Glomerular endothelial cell (primary cell): ENCODE measurements at places on chromosomes 11 and 22. TPM values are rescaled to one million over a fixed set of nuclear protein-coding genes. Genes with fewer than 3 reads are reported as not detected.

A4GALT gene
- total RNA-seq: 19.1 and 22.0 TPM in 2 replicates

- no peak for DNase-seq
Measured at GRCh38 chr11:134636071-134636470, 224.0 kb upstream of the B3GAT1 start.

DNA sequence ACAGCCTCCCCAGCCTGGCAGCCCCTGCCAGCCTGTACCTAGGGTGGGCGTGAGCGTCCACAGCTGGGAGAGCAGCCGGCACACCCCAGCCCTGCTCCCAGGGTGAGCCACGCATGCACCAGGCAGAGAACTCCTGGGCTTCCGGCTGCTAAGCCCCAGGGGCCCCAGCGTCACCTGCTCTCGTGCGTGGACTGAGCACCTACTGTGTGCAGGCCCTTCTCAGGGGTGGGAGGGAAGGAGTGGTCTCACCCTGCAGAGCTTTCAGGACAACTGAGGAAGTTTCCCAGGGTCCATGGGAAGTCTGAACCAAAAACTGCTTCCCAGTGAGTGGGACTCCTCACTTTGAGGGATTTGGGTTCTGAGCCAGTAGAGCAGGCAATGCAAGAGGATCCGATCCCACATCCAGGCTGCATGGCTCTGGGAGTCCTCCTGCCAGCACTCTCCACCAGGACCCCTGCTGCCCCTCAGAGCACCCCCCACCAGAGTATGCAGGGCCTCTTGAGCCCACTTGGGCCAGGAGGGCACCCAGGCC lies 47.1 kb upstream of the PRODH start:
- DNase-seq: no peak

DNA sequence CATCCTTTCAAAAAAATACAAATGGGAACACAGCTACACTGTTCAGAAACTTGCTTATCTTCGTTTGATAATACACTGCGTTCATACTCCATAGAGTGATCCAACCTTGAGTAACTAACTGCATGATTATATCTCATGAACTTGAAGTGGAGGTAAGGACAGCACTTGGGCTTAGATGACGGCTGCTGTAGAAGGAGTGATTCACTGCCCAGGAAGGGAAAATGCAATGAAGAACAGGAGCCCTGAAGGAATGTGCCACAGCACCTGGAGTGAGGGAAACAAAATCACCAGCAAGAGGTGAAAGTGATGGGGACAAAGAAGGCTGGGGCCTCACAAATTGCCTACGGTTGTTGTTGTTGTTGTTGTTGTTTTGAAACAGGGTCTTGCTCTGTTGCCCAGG lies 44.1 kb upstream of the SC5D start:
- no peak for DNase-seq

GRCh38 chr22:28773461-28773867 lies 969 bp downstream of the CCDC117 start:
- no peak for DNase-seq

GRCh38 chr22:40178417-40179409 lies 988 bp downstream of the TNRC6B start:
- no peak for DNase-seq

DNA sequence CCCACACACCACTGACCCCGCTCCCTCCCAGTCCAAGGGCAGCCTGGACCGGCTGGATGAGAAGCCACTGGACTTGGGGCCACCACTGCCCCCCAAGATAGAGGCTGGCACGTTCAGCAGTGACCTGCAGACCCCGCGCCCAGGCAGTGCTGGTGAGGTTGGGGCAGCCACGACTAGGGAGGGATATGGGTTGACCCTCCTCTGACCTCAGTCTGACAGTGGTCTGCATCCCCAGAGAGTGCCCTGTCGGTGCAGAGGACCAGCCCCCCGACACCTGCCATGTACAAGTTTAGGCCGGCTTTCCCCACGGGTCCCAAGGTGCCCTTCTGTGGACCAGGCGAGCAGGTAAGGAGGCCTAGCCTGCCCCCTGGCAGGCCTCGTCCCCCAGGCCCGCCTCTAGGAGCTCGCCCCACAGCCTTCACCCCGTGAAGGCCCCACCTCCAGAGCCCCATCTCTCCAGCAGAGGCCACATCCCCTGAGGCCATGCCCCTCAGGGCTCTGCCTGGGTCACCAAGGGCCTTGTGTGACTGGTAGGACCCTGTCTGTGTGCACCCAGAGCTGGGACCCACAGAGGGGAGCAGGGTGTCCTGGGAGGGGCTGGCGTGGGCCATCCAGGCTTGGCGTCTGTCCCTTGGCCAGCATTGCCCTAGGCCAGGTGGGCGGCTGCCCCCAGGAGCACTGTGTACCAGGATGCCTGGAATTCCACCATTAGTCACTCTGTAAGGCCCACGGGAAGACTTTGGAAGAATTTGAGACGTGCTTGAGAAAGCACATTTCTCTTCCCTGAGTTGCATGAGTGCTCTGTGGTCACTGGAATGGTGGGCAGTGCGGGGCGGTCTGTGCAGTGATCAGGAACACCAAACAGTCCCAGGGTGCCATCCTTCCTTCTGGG lies 9.4 kb downstream of the CCDC188 start:
- DNase-seq: no peak

- no peak for DNase-seq
Measured at GRCh38 chr11:65860278-65861164, at the start of gene MUS81. Gene MUS81 (plus strand): TSS chr11:65860433. CDS start chr11:65860754, 321 bp downstream.

CCDC82 gene
- total RNA-seq: 24.2 and 24.6 TPM in 2 replicates

MPZL3 gene
- 4.1 and 4.7 TPM in 2 replicates for total RNA-seq

GRCh38 chr11:75536786-75537641 lies 11.3 kb upstream of the GDPD5 start:
- DNase-seq: no peak

DNA sequence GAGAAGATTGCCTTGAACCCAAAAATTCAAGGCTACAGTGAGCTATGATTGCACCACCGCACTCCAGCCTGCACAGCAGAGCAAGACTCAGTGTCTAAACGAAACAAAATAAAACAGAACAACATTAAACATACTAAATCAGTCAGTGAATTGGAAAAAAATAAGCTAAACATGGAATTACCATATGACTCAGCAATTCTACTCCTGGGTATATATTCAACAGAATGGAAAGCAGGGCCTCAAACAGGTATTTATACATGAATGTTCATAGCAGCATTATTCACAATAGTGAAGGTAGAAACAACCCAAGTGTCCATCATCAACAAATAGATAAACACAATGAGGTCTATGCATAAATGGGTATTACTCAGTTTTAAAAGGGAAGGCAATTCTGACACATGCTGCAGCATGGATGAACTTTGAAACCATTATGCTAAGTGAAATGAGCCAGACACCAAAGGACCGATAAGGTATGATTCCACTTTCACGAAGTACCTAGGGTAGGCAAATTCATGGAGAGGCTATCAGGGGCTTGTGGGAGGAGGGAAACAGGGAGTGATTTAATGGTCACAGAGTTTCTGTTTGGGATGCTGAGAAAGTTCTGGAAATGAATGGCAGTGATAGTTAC lies 15.5 kb downstream of the NTM start:
- no peak for DNase-seq

GRCh38 chr11:67433536-67434394 lies 3.7 kb downstream of the PTPRCAP start:
- no peak for DNase-seq

B4GALNT4 gene
- 4.7 and 5.3 TPM in 2 replicates for total RNA-seq

DNA sequence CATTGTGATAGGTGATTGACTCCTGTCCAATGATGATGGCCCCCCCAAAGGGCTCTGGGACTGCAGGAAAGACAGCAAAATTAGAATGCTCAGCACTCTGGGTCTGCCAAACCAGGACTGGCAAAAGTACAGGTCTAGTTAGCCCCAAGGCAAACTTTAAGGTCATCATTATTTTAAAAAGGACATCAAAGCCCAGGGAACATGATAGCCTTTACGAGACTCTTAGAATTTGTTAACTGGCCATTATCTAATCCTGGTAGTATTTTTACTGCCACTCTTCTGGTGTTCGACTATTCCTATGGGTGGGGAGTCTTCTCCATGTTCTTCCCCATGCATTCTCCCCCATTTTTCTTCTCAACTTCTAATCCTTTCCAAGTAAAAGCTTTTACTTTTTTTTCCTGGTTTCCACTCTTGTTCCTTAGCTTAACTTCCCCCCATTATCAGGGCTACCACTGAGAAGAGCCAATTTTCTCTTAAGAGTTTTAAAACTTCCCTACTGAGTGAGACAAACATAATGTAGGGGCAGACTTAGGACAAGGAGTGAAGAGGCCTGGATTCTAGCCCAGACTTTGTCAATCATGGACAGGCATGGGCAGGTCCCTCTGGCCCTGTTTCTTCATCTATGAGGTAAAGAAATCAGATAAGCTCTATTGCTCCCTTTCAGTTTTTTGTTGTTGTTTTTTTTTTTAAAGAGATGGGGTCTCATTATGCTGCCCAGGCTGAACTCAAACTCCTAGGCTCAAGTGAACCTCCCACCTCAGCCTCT lies 7.1 kb downstream of the DDB1 start:
- no peak for DNase-seq

GRCh38 chr11:110432713-110433392 lies 3.1 kb downstream of the FDX1 start:
- no peak for DNase-seq

- peak; percentile 41 for DNase-seq
Measured at GRCh38 chr22:23539135-23539838, 40.8 kb downstream of the IGLL1 start.

GRCh38 chr11:26186389-26186788 lies 145.5 kb upstream of the ANO3 start:
- DNase-seq: no peak

DNA sequence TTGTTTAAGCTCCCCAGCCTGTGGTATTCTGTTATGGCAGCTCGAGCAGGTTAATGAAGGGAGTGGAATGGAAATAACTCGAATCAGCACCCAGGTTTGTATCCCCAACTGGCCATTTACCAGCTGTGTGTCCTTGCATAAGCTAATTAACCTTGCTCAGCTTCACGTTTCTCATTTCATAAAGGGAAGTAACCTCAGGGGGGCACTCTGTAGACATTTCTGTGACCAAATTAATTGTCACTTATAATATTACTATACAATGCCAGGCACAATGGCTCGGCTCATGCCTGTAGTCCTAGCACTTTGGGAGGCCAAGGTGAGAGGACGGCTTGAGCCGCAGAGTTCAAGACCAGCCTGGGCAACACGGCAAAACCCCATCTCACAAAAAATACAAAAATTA lies 13.8 kb downstream of the ADA2 start:
- DNase-seq: no peak

GRCh38 chr11:58059007-58059350 lies 28.2 kb downstream of the OR6Q1 start:
- peak; percentile 36 for DNase-seq

SCUBE2 gene
- 0.76 and 1.7 TPM in 2 replicates for total RNA-seq

CASP5 gene
- not detected in 2 replicates for total RNA-seq

DNA sequence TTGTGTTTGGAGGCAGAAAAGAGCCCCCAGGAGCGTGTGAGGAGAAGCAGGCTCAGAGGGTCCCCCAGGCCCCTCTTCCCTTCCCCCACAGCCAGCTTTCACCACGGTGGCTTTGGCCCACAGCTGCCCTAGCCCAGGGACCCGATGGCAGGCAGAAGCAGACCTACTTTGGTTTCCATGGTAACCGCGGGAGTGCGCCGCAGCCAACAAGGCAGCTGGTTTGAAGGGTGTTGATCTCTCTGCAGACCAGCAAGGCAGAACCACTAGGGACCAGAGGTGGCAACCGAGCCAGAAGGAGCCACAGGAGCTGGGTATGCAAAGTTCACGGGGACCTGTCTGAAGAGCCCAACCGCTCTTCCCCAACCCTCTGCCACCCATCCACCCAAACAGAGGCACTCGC lies 69.4 kb downstream of the BUD13 start:
- no peak for DNase-seq

ANGPTL5 gene
- not detected in 2 replicates for total RNA-seq

PRR5 gene
- total RNA-seq: 25.4 and 27.8 TPM in 2 replicates

DNA sequence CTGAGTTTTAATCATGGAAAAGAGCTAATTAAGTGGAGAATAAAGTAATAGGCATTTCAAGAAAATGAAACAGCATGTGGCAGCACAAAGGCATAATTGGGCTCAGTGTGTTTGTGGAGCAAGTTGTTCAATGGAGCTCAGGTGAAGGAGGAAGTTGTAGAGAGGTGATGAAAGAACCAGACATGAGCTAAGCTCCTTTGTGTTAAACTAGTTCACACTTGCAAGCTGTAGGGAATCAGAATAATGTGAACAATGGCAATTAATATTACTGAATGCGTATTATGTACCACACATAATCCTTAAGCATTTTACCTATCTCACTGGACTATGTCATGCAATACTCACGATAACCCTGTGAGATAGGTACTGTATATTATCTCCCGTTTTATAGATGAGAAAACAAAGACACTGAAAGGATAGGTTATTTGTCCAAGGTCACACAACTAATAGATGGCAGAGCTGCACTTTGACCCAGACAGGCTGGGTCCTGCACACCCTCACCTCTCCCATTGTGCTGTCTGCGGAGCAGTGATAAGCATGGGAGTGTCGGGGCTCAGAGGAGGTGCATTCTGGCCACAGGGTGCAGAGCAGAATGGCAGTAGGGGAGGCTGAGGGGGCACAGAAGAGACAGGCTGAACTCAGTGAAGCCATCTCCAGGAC lies 8.9 kb downstream of the OLFML1 start:
- DNase-seq: no peak

SAC3D1 gene
- total RNA-seq: 16.8 and 17.8 TPM in 2 replicates

DNA sequence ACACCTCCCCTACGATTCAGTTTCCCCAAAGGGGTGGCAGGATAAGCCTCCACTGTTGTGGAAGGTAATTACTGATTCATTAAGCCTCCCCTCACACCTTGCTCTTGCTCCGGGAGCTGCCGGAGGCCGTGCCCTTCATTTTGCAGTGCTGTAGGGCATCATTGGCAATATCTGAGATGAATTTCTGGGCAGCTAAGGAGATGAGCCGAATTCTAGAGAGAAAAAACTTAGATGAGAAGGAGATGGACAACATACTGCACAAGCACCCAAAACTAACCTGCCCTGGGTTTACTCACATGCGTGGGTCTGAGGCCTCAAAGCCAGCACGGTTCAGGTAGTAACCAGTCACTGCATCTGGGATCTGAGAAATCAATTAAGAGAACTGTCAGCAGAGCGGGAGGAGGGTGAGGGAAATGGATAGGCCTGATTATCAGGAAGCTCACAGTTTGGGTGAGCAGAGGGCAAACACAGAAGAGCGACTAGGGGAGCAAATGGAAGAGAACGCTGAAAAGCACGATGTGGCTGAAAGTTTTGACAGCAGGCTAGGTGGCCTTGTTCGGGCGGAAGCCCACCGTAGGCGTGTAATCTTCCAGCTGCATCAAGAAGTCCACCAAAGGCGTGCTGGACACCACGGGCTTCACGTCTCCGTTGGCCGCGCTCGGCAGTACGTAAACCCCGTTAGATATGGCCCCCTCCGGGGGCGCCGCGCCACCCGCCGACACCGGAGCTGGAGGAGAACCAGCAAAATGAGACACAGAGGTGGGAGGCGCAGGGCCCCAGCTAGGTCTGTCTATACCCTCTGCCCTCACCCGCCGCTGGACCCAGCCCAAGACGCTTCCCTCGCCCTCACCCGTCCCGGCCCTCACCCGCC lies 689 bp downstream of the TAF10 start:
- DNase-seq: no peak
